ENCODE measurements at places on chromosomes 3 and 15. TPM values are rescaled to one million over a fixed set of nuclear protein-coding genes. Genes with fewer than 3 reads are reported as not detected.

- no peak for DNase-seq
- no peaks in the 10 kb centered on the region for H3K27me3 ChIP-seq
- H3K4me3 ChIP-seq: no peak overlapping the region
- H3K27ac ChIP-seq: no peak overlapping the region
Observed at GRCh38 chr3:168862466-168862865, 766.7 kb upstream of the GOLIM4 start.

GRCh38 chr3:48467110-48467454 lies 20.5 kb downstream of the ATRIP start:
- H3K4me3 ChIP-seq: no peak overlapping the region
- no peak for DNase-seq
- H3K27ac ChIP-seq: peak overlapping the region; percentile 88
- no peaks in the 10 kb centered on the region for H3K27me3 ChIP-seq
- H3K36me3 ChIP-seq: no peaks in the 10 kb centered on the region
- peaks cover 16% of the 10 kb centered on the region for H3K4me1 ChIP-seq

- H3K27me3 ChIP-seq: no peaks in the 10 kb centered on the region
- no peak for DNase-seq
- no peak overlapping the region for H3K4me3 ChIP-seq
- peaks cover 5% of the 10 kb centered on the region for H3K36me3 ChIP-seq
Observed at GRCh38 chr3:130705501-130705900, 41.1 kb downstream of the PIK3R4 start.

DNA sequence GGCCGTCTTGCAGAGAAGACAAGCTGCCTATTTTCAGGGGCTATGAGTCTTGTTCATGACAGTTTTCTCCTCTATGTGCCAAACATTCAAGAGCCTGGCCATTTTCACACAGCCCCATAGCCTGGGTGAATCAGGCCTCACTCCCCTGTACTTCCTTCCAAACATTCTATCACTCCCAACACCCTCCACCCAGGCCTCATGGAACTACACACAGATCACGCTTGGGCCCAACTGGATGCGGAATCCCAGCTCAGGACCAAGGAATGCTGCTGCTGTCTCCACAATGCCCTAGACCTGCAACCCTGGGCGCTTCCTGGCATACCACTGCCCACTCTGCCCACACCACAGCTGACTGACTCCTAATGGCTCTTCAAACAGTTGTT lies 39.4 kb upstream of the PCSK6 start:
- no peak overlapping the region for H3K27ac ChIP-seq
- peaks cover under 1% of the 10 kb centered on the region for H3K4me1 ChIP-seq

DNA sequence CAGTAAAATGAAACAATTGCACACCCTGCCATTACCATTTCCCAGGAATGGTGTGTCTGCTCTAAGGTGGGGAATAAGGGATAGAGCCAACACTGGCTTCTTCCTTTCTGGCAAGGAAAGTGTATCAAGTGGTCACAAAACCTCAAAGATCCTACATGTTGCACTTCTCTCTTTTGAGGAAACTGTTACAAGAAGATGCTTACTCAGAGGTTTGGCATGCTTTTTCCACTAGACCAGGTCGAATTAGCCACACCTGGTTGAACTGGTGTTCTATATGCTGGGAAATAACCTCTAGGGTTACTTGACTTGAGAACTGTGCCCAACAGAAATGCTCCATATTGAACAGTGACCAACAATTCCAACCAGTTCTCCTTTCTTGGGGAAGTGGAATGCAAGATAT lies 102.9 kb downstream of the LRRN1 start:
- no peak for DNase-seq
- no peaks in the 10 kb centered on the region for H3K36me3 ChIP-seq
- H3K27me3 ChIP-seq: no peaks in the 10 kb centered on the region
- no peaks in the 10 kb centered on the region for H3K4me1 ChIP-seq

DNA sequence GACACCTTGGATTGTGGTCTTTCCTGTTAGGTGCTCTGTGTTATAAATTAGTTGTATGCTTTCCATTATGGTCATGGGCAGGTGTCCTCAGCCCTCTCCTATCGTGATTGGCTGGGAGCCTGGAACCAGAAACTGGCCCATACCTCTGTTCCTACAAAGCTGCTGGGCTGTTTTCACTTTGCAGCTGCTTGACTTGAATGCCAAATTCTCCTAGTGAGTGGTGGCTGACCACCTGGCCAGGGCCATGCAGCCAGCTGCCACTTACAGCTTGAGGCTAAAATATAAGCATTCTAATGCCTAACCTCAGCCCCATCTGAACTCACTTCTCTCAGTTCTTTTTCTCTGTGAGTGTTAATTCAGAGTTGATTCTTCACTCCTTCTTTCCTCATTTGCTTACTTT lies 239.3 kb upstream of the GBE1 start:
- H3K27ac ChIP-seq: no peak overlapping the region
- H3K36me3 ChIP-seq: no peaks in the 10 kb centered on the region

DNA sequence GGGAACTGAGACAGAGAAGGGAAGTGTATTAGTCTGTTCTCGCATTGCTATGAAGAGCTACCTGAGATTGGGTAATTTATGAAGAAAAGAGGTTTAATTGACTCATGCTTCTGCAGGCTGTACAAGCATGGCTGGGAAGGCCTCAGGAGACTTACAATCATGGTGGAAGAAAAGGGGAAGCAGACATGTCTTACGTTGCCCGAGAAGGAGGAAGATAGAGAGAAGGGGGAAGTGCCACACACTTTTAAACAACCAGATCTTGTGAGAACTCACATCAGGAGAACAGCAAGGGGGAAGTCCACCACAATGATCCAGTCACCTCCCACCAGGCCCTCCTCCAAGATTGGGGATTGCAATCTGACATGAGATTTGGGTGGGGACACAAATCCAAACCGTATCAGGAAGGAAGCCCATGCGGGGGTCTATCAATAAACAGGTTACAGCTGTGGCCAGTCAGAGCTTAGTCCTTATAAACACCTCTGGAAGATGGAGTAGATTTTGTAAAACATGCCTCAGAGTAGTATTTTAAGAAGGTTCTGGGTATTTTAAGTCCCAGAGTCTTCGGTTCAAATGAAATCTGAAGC lies 153.9 kb downstream of the GHSR start:
- H3K36me3 ChIP-seq: no peaks in the 10 kb centered on the region
- H3K27ac ChIP-seq: no peak overlapping the region
- H3K4me1 ChIP-seq: no peaks in the 10 kb centered on the region
- H3K27me3 ChIP-seq: no peaks in the 10 kb centered on the region
- H3K4me3 ChIP-seq: no peak overlapping the region

GRCh38 chr15:59105854-59106253 lies 908 bp downstream of the CCNB2 start:
- no peak for DNase-seq
- no peaks in the 10 kb centered on the region for H3K27me3 ChIP-seq
- H3K36me3 ChIP-seq: peaks cover 17% of the 10 kb centered on the region
- peaks cover 8% of the 10 kb centered on the region for H3K4me1 ChIP-seq

DNA sequence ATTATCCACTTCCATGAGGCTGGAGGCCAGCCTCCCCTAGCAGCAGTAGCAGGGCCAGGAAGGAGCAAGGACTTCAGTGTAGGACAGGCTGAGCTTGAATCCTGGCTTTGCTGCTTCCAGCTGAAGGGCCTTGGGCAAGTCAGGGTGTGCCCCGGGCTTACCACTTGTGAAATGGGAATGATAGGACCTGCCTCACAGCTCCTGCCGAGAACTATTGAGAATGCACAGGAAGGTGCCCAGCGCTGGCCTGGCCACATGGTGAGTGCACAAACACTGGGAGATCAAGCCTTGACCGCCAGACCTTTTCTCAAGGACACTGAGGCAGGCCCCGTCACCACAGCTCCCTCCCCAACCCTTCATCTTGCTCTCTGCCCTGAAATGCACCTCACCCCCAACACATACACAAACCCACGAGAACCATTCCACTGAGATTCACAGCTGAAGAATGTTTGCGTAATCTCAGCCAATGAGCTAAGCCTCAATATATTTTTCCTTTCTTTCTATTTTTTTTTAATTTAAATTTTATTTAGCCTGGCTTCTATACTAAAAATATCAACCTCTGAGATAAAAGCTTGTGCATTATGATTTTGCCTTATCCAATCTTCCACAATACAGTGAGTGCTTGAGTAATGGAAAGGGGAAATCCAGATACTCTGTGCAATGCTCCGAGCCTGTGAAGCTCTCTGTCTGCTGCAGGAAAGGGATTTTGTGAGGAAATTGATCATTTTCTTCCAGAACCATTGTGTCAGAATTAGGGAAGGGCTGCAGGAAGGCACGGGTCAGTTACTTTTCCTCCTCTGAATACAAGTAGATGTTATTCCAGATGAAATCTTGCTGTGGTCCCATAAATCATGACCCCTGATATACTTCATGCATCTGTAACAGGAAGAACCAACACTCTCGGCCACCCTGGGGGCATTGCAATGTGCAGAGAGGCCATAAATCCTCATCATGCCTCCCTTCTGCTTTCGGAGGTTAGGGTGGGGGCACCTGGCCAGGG lies 193.9 kb downstream of the TLE3 start:
- peaks cover 7% of the 10 kb centered on the region for H3K4me1 ChIP-seq
- H3K27ac ChIP-seq: no peak overlapping the region
- no peaks in the 10 kb centered on the region for H3K36me3 ChIP-seq
- peaks cover 8% of the 10 kb centered on the region for H3K27me3 ChIP-seq
- DNase-seq: no peak

DNA sequence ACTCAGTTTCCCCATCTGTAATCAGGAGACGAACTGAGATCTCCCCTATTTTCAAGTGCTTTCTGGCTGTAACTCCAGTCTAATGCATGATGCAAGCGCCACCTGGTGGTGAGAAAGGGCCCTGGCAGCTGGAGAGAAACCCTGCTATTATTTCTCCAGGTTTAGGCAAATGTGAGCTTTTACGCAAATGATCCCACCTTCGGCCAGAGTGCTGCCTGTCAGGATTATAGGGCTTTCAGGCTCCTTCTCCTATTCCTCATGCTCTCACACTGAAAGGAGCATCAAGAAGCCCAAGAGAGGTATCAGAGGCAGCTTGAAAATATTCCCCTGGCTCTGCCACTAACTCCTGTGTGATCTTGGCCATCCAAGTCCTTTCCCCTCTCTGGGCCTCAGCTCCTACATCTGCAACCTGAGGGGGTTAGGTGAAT lies 93.9 kb upstream of the RASGRF1 start:
- no peak overlapping the region for H3K27ac ChIP-seq
- peak; percentile 89 for DNase-seq
- H3K4me3 ChIP-seq: no peak overlapping the region
- no peaks in the 10 kb centered on the region for H3K27me3 ChIP-seq
- H3K4me1 ChIP-seq: no peaks in the 10 kb centered on the region
- H3K36me3 ChIP-seq: no peaks in the 10 kb centered on the region

GRCh38 chr3:52471371-52472238 lies 16.2 kb downstream of the NISCH start:
- H3K36me3 ChIP-seq: peaks cover 5% of the 10 kb centered on the region
- H3K4me1 ChIP-seq: no peaks in the 10 kb centered on the region
- no peak overlapping the region for H3K27ac ChIP-seq
- no peaks in the 10 kb centered on the region for H3K27me3 ChIP-seq
- no peak overlapping the region for H3K4me3 ChIP-seq

DNA sequence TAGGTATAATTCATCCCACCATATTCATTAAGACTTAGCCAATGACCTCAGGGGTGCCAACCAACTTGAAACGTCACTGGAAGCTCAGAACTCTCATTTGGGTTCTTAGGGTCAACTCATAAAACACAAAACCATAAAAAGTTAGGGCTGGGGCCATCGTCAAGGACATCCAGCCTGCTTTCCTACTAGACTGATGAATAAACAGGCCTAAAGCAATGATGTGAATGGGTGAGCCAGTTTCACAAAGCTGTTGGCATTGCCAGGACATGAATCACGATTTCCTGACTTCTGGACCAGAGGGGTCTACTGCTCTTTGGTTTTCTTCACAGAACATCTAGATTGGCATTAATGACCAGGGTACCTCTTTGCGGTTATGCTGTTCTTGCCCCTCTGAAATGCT lies 64.7 kb downstream of the EOMES start:
- H3K4me1 ChIP-seq: no peaks in the 10 kb centered on the region
- no peak for DNase-seq
- H3K4me3 ChIP-seq: no peak overlapping the region
- H3K36me3 ChIP-seq: no peaks in the 10 kb centered on the region
- H3K27ac ChIP-seq: no peak overlapping the region

GRCh38 chr3:113210604-113211329 lies 590 bp upstream of the BOC start:
- DNase-seq: peak; percentile 49
- H3K4me1 ChIP-seq: peaks cover 43% of the 10 kb centered on the region
- peak overlapping the region; percentile 78 for H3K27ac ChIP-seq
- no peaks in the 10 kb centered on the region for H3K27me3 ChIP-seq
- peak overlapping the region; percentile 93 for H3K4me3 ChIP-seq
- no peaks in the 10 kb centered on the region for H3K36me3 ChIP-seq

DNA sequence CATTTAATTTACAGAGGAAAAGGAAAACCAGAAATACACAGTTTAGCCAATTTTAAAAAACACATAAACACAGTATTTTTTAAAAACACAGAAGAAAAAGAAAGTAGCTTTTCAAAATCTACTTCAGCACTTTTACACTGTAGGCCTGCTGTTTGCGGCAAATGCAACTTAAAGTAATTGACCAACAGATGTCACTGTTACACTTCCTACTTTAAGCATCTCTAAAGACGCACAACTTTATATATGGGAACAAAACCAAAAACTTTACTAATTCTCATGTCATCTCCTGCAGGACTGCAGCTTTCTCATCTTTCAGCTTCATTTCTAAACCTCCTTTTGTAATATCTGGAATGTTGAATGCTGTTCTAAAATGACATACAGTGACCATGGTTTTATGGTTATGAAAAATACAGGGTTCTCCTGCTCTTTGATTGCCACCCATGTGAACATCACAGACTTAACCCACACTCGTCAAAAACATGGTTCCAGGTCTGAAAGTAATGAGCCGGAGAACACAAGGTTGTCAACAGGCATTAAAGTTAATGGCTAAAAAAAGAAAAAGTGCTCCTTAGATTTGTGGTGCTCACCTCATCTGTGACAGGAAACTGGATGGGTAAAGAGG lies 107.9 kb downstream of the FMN1 start:
- H3K4me3 ChIP-seq: no peak overlapping the region
- peaks cover 8% of the 10 kb centered on the region for H3K4me1 ChIP-seq
- no peak overlapping the region for H3K27ac ChIP-seq
- H3K27me3 ChIP-seq: no peaks in the 10 kb centered on the region
- DNase-seq: peak; percentile 59

GRCh38 chr15:95604634-95605036 lies 725.9 kb upstream of the NR2F2 start:
- H3K27ac ChIP-seq: no peak overlapping the region
- no peak overlapping the region for H3K4me3 ChIP-seq
- no peaks in the 10 kb centered on the region for H3K36me3 ChIP-seq
- peaks cover 4% of the 10 kb centered on the region for H3K4me1 ChIP-seq
- no peaks in the 10 kb centered on the region for H3K27me3 ChIP-seq
- DNase-seq: no peak

GRCh38 chr15:57972864-57973263 lies 92.6 kb downstream of the ALDH1A2 start:
- no peaks in the 10 kb centered on the region for H3K27me3 ChIP-seq
- H3K4me3 ChIP-seq: no peak overlapping the region
- peaks cover 19% of the 10 kb centered on the region for H3K4me1 ChIP-seq
- DNase-seq: no peak
- no peak overlapping the region for H3K27ac ChIP-seq

The SATB1 gene
- 38.2 TPM for total RNA-seq

The P2RY13 gene
- total RNA-seq: not detected

The POLQ gene
- total RNA-seq: 15.6 TPM

The PFN2 gene
- 328 TPM for total RNA-seq

The SLC22A13 gene
- 0.21 TPM for total RNA-seq

The KLHL6 gene
- 0.09 TPM for total RNA-seq

The LRRIQ4 gene
- not detected for total RNA-seq

The FNDC3B gene
- 29.5 TPM for total RNA-seq
